ENCODE measurements at places on chromosomes 1 and 21.

DNA sequence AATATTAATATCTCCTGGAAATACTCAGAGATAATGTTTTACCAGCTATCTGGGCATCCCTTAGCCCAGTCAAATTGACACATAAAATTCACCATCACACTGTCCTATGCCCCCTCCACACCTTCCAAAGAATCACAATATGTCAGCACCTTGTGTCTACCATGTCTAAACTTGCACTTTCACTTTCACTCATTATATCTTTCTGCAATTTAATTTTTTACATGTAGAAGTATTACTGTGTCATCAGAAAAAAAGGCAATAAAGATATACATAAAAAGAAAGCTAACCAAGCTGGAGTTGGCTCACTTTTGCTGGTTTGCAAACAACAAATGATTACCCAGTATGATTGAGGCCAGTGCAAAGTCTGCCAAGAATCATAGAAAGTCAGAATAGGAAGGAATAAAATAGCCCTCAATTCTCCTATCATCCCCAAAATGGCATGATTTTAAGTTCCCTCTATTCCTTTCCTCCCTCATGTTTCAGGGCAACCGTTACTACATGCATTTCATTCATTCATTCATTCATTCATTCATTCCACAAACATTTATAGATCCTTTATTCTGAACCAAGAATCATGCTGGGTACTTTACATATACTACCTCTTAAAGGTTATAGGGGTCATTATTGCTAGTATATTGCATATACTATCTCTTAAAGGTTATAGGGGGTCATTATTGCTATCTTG is 5.9 kb upstream of the LUZP1 start:
- DNase-seq, result no peak

DNA sequence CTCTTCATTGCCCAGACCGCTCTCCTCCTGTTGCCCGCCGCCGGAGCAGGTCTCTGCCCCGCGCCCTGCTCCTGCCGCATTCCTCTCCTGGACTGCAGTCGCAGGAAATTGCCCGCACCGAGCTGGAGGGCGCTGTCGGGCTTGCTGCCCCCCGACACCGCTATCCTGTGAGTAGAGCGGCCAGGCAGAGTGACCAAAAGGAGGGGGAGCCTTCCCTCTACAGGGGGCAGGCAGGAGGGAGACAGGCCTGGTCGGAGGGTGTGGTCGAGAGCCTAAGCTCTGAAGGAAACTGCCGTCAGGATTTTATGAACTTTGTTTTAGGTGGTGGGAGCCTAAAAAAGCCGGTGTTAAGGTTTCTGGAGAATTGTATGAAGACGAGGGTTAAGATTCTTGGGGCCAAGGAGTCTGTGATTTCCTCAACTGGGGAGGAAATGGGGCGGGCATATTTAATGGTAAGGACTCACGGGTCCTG is 517 bp downstream of the LRIG2 start:
- no peak for DNase-seq

GRCh38 chr1:22115286-22115685 is 27.6 kb downstream of the WNT4 start:
- no peak for DNase-seq

- no peak for DNase-seq
These were observed at the start of gene ACTA1 for GRCh38 chr1:229434005-229434640. ACTA1 (minus strand) TSS chr1:229434094; CDS start chr1:229433115, 979 bp downstream.

GRCh38 chr1:231192620-231193163 is 30.8 kb downstream of the TRIM67 start:
- DNase-seq, result no peak

- no peak for DNase-seq
These were observed 5.8 kb downstream of the KIAA1614 start for GRCh38 chr1:180918519-180918918.

All from CD8-positive, alpha-beta T cell (primary cell).